Cortex of kidney (tissue), 1 donor: ENCODE measurements at places on chromosomes 12 and 14.

DNA sequence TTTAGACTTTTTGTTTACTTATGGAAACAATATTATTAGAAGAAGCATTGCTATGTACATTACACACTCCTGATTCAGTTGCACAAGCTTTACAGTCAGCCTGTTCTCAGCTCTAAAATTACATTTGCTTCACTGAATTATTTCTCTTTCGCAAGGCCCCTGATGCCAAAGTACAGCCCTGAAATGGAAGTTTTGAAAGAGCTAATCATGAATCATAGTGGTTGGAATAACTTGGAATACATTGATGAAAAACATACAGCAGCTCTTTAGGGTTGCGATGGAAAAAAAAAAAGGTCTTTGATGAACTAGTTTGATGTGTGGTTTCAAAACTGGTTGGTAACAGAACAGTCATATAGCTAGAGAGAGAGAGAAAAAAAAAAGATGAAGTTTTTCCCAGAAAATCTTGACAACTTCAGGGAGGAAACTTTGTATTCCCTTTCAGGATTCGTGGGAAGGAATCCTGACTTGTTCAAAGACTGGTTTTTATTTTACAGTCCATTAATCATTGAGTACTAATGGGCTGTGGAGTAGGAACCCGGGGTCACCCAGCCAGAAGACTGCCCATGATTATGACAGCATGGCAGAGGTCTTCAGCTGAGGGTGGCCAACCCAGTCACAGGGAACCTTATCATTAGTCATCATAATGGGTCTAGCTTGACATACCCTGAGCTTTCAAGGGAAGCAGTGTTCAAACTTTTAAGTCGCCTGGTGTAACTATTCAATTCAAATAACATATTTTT is 460.1 kb downstream of the NAV3 start:
- DNase-seq: no peak

DNA sequence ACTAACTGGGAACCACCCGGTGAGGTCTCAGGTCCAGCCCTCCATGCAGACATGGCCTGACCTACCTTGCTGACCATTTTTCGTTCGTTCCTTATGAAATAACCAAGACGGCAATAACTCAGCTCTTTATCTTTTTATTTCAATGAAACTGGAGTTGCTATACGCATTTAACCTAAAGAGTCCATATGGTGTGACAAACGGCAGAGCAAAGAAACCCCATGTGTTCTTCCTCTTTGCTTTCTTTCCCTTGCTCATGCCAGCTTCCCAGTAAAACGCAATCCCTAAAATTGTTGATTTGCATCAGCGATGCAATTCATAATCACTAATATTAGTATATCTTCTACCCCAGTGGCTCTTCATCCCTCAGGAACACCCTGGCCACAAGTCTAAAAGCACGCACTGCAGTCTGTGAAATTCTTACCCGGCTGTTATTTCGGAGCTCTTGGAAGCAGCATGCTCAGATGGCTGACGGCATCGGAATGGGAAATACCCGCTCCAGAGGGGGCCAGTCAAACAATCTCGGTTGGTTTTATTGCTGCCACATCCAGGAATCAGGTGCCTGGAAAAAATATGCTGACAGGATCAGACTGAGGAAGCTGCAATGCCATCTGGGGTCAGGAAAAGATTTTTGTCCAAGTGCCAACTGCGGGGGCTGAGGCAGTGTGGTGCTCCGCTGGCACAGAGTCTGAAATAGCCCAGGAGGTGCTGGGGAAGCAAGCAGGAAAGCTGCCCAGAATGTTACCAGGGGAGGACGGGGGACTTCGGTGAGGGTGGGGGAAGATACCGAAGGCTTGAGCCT is 28.2 kb upstream of the KCNA1 start:
- no peak for DNase-seq

- no peak for DNase-seq
Observed at GRCh38 chr12:46349253-46349652, 23.3 kb downstream of the SLC38A2 start.

DNA sequence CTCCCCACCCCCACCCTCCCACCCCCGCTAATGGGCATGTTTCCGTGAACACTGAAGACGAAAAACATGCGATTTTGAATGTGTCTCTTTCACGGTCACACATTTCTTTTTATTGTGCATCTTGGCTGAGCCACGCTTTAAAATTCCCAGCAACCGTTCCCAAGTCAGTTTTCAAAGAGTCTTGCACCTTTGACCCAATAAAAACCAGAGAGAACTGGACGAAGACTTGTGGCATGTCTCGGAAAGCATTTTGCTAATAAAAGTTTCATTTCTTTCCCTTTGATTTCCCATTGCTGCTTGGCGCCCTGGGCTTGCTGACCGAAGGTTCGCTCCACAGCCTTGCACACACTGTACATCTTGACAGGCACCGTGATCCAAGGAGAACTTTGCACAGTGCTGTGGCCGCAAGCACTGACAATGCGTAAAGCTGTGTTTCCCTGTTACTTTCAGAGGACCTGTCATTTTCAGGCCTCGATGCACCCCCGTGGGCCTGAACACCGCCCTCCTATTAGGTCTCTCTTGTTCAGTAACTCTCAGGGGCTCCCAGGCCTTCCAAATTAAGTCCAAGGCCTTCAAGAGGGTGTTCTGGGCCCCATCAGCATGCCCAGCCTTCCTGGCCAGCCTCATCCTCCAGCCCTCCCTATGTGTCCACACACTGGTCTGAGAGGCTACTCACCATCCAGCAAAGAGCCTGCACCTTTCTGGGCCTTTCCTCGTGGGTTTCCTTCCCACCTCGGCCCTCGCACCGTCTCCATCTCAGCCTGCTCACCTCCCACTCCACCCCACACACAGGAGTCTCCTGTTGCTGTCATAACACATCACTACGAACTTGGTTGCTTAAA is 63.4 kb upstream of the DIO3 start:
- no peak for DNase-seq
